CD4-positive, alpha-beta T cell treated with Interleukin-12 subunit alpha and Interleukin-12 subunit beta, for 1 hour (primary cell): ENCODE measurements at places on chromosomes 2 and 18.

GRCh38 chr2:54708584-54709335 is 14.7 kb upstream of the EML6 start:
- DNase-seq = no peak

DNA sequence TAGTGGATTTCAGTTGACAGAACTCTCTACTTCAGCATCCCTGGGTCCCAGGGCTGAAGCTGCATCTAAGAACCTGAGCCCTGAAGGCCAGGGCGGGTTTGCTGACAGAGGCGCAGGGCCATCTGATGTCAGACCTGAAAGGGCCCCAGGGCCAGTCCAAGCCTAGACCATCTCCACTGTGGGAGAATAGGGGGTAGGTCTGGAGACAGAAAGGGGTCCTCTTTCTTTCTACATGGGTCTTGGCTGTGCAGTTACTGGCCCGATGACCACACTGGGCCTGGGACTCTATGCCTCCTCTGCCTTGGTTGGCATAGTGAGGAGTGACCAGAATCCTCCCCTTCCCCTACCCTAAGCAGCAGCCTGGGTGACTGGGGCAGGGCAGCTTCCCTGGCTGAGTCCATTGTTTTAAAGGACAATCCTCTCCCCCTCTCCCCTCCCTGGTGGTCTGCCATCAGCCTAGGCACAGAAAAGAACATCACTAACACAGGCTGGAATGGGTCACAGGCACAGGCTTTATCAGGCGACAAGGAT is 34.5 kb downstream of the HS1BP3 start:
- DNase-seq = no peak

DNA sequence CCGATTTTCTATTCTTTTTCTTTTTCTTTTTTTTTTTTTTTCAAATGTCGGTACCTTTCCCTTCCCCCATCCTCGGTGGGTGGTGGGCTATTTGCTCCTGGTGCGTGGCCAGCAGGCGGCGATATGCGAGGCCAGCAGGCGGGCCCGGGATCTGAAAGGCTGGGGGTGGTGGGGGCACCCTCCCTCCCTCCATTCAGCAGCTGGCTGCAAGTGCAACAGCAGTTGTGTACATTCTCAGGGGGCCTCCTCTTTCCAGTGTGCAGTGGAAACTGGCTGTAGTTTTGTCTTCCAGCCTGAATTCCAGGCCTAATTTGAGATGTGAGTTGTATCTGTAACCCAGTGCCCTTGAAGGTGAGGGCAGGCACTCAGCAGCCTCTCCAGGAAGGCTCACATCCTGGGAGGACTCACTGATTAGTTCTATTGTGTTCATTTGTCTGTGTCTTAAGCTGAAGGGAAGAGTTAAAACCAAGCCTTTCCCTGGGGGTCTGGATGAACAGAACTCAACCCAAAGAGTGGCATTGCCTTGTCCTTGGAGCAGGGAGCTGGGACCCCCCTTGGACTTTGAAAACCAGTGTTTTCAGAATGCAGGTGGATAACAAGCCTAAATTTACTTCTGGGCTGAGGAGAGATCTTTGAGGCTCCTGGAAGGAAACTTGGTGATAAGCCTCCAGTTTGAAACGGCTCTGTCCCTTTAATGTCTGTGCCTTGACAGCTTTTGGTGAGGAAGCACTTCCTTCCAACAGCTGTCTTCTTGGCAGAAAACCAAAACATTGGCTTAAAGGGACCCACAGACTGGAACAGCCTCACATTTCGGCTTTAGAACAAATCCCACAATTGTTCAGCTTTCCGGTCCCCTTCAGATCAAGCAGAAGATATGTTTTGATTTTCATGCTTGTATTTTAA is 3.3 kb downstream of the MYCN start:
- no peak for DNase-seq

DNA sequence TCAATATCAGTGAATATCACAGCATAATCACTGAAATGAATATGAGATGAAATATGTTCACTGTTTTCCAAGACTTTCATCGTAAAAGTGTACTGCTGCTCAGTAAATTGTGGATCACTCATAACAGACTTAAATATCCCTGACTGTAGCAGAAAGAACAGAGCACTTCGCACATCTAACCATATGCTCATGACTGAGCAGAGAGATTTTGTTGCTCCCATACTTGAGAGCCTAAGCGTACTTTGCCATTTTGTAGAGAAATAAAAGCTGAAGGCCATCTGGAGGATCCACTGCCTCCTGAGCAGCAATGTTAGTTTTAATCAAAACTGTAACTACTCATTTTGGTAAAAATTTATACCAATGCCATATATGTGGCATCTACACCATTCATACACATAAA is 243.5 kb downstream of the STK39 start:
- no peak for DNase-seq

DNA sequence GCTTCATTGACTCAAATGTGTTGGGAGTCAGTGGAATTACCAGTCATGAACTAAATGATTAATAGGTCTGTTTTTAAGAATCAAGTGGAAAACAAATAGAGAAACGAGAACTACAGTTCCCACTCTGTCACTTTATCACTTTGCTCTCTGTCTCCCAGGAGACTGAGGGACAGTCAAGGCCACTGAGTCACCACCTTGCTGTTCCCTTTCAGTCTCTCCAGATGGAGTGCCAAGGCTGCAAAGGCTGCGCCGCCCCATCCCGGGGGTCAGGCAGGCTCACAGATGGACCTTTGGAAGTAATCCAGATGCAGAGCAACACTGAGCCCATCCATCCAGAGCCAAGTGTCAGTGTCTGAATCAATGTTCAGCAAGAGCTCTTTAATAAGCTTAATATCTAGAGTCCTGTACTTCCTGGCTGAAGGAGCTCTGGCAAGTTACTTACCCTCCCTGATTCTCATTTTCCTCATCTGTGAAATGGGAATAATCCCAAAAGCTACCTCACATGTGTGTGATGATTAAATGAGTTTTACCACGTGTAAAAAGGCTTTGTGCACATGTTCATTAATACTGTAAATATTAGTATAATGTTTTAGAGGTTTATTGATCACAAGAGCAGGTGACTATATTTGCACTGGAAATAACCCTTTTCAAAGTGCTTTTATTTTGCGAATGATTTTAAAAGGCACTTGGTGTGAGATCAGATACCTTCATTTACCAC is 43.0 kb upstream of the EFEMP1 start:
- no peak for DNase-seq
